Stimulated activated CD4-positive, alpha-beta T cell treated with anti-CD3 and anti-CD28 coated beads, Interleukin-15, amount 100 ng/mL, for 48 hours (primary cell): ENCODE measurements at places on chromosomes 12 and 14.
A peak's percentile ranks its signal among the peaks of the same experiment; 100 is the strongest.

- DNase-seq = peak; percentile 35
Measured at GRCh38 chr14:73829526-73830431, 21.9 kb upstream of the PTGR2 start.

GRCh38 chr12:120261951-120262851, 3.3 kb downstream of the PXN start:
- DNase-seq = no peak

DNA sequence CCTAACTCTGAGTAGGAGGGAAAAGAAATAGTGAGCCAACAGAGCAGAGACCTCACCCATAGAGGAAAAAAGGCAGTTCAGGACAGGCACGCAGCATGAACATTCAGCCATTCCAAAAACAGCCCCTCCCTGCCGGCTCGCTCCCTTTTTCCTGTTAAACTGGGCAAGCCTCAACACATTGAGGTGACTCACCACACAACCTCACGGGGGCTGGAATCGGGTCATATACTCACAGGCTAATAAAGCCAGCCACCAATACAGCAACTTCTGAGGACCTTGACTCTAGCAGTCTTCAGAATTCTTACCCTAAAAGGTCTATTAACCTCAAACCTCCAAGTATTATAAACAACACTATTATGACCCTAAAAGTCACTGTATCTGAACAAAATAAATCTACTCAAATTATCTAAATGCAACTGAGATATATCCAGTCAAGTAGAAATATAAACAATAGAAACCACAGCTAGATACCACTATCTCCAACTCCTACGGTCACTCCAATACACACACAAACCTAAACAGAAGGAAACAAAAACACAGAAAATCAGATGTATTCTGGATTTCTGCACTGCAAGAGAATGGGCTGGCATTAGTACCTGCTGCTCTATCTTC, 6.3 kb downstream of the YBX3 start:
- DNase-seq = no peak

DNA sequence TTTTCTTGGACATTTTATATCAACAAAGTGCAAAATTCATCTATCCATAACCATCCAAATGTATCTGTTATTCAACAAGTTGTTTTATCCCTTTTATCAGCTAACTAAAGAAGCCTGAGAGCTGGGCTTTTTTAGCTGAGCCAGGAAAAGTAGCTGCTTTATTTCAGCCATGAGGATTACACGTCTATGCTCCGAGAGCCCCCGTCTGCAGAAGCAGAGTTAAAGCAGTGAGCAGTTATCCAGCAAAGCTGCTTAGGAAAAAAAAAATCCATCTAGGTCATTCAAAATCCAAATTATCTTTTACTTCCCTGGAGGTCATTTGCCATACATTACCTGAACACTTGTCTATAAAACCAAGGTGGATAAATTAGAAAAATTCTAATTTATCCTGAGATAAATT, 15.7 kb upstream of the HECTD1 start:
- no peak for DNase-seq

GRCh38 chr14:76589246-76589645, 172.0 kb upstream of the VASH1 start:
- DNase-seq = no peak

DNA sequence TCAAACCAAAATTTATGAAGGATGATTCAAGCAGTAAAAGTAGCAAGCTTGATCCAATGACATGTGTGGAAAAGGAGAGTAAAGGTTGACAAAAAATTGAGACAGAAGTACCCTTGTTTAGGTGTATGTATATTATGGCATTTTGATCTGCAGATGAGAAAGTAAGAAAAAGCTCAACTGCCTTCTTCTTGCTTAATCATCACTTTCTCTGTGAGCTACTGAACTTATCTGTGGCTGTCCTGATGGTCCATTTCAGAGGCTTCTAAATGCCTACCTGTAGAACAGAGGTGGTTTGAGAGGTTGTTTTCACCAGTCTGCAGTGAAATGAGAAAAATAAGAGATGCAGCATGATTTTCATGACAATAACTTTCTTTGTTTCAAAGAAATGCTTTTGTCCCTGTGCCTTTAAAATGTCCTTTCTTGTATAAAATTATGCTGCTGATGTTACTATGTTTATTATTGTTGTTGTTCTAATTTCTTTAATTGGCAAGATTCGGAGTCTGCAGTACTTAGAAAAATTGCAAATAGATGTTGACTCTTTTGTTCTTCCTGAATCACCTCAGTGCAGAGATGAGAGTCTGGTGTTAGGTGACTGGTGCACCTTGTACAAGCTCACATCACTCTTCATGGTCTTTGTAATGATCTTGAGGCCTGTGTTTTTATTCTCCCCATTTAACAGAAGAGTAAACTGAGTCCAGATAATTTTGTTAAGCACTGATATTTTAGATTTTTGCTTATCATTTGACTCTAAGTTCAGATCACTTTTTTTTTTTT, 821.9 kb downstream of the VRK1 start:
- no peak for DNase-seq

DNA sequence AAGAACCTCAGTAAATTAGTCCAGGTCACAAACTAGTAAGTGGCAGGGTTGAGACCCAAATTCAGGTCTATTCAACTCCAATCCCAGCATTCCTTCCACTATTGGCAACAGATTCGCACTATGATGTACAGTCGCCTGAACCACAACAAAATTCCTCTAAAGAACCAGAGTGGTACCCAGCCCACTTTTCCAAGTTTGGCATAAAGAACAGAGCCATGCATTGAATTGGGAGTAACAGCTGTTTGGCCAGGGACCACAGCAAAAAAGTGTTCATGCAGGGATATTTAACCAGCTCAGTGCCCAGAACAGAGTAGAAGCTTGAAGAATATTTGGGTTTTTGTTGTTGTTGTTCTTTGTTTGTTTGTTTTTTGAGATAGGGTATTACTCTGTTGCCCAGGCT, 9.7 kb downstream of the TC2N start:
- no peak for DNase-seq

DNA sequence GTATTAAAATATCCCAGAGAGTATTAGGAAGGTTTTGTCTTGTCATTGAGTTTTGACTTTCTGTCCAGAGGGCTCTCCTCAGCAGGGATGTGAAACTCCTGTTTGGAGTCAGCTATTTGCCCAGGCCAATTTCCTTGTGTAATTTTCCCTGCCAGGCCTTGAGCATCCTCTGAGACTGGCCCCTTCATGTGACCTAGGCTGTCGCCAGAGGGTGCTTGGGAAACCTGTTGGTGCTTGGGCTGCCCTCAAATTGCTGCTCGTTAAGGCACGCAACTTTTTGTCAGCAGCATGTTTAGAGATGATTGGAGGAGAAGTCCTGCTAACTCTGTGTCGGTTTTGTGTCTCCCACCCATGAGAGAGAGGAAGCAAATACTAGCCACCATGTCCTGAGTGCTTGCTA, 39.1 kb downstream of the IQSEC3 start:
- DNase-seq = no peak

GRCh38 chr14:99684410-99684934, 374 bp downstream of the CYP46A1 start:
- peak; percentile 22 for DNase-seq

GRCh38 chr14:103304706-103305105, 29.3 kb upstream of the EIF5 start:
- no peak for DNase-seq

GRCh38 chr14:23951590-23952201, 1.9 kb upstream of the DHRS4 start:
- DNase-seq = no peak

GRCh38 chr12:91267039-91267438, 84.4 kb upstream of the DCN start:
- no peak for DNase-seq

- peak; percentile 64 for DNase-seq
Measured at GRCh38 chr14:35416108-35416750, 11.7 kb upstream of the NFKBIA start.

GRCh38 chr12:52352951-52353350, 14.3 kb downstream of the KRT85 start:
- DNase-seq = no peak

DNA sequence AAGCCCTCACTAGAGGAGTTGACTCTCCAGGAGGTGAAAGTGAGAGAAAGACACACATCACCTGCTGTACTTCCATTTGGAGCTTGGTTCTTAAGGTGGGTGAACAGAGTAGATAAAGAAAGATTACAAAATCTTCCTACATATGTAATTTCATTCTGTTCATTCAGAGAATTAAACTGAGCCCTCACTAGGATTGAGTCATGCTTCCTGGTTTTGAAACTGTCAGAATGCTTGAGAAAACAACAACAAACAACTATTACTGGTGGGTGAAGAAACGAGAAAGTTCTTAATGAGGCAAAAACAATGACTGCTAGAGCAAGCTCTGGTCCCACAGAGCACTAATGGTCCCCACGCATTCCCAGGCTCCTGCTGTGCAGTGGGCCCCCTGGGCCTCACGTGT, 841.7 kb downstream of the VRK1 start:
- DNase-seq = no peak

GRCh38 chr14:20971705-20972021, 16.4 kb downstream of the RNASE2 start:
- DNase-seq = no peak

DNA sequence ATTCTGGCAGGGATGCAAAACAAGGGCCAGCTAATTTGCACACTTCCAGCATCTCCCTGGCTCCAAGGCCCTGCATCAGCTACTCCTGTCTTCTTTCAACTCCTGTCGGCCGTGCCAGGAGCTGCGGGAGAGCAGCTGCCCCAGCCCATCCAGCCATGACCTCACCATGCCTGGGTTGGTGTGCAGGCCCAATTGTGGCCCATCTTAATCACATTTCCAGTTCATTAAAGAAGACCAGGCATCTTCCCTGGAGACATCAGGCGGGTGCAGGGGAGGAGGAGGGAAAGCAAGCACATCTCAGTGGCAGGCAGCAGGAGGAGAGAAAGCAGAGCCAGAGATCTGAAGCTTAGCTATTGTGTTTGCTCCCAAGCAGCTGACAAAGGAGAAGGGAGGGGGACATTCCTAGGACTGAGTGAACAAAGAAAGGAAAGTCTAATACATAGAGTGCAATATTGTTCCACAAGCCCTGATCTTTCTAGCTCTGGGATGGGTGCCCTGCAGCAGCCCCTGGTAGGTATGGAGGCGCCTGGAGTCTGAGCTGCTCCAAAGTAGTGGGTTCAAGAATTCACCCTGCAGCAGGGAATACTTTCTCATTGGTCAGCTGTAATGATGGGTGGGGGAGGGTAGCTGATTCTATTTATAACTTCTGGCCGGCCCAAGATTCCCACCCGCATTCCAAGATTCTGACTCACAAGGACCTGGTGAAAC, 40.1 kb downstream of the VWF start:
- no peak for DNase-seq

- no peak for DNase-seq
Measured at GRCh38 chr12:66829660-66830325, 150.9 kb upstream of the GRIP1 start.

DNA sequence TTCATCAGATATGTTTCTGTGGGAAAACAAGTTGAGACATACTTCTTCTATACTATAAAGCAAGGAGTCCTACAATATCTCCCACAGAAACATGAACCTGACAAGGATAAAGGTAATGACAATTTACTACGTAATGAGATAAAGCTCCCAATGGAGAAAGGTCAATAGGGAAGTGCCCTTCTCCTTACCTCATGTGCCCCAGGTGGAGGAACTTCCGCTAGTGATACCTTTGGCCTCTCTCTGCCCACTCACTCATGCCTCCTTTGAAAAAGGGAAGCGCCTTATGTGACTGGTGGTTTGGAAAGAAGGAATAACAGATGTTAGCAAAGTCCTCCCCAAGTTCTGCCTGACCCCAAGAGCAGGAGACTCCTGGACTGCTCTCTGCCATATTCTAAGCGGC, 305.3 kb downstream of the ITPR2 start:
- no peak for DNase-seq

GRCh38 chr12:121089813-121090430, 42.8 kb upstream of the P2RX7 start:
- no peak for DNase-seq

DNA sequence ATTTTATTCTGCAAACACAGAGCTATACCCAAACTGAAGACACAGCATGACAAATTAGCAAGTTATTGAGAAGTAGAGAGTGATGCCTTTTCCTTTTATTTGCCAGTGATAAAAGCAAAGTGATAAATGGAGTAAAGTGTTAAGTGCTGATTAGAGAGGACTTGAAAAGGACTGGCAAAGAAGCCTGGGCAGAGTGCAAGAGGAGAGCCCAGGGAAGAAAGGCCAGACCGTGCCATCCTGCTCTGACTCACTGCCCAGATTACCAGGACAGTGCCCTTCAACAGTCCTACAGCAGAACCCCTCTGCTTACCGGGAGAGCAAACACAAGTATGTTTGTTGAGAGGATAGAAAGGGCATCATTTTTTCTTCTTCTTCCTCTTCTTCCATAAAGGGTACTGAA, 106.5 kb downstream of the ETV6 start:
- no peak for DNase-seq

DNA sequence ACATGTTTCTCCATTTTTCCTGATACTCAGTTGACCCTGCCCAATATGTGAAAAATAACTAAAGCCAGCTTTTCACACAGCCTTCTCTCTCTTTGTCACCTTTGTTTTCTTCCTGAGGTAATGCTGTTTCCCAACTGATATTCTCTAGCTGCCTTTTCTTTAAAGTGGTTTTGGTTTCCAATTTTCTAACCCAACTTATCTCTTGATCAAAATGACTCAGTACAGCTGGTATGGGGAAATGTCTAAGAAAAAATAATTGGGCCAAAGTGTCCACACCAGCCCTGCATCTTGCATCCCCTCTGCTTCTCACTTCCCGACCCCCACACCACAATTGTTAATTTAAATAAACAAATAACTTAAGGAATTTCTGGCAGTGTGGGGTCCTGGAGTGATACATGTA, 193.8 kb downstream of the SYT1 start:
- no peak for DNase-seq

DNA sequence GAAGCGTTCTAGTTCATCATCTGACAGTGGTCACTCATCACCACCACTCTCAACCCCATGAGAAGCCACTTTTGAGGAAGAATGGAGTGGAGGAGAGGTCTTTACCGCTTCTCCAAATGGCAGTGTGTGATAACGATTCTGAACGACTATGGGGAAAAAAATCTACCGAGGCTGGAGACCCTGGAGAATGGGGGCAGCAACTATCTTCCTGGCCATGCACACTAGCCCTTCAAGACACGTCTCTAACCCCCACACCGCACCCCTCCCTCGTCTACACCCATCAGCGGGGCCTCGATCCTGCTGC, 365 bp downstream of the ING4 start:
- no peak for DNase-seq
